Stimulated activated CD4-positive, alpha-beta T cell treated with anti-CD3 and anti-CD28 coated beads, Interleukin-1b, Interleukin-23, amount 100 ng/mL, for 1 hour (primary cell): ENCODE measurements at places on chromosomes 11 and 22.

DNA sequence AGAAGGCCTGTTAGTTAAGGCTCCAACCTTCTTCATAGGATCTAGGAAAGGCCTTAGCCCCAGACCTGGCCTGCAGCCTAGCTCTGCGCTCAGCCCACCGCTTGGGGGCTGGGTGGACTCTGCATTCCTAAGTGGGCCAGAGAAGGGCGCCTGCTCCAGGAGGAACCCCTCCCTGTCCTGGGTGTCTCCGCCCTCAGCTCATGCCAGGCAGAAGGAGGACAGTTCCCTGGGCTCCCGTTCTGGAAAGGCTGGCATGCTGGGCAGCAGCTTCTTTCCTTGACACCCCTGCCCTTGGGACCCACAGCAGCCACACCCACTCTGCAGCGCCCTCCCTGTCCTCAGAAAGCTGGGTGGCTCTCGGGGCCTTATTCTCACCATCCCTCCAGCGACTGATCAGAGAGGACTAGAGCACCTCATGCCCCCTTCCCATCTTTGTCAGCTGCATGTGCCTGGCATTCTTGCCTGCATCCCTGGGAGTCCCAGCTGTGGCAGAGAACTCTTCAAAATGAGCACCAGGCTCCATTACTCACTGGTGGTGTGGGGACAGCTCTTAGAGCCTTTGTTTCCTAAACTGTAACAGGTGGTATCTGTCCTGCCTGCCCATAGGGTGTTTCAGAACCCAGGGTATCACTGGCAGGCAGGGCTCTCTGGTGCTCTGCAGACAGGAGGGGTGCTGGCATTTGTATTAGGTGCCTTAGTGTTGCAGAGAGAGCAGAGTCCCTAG, 20.3 kb upstream of the MYRF start:
- DNase-seq, result no peak

DNA sequence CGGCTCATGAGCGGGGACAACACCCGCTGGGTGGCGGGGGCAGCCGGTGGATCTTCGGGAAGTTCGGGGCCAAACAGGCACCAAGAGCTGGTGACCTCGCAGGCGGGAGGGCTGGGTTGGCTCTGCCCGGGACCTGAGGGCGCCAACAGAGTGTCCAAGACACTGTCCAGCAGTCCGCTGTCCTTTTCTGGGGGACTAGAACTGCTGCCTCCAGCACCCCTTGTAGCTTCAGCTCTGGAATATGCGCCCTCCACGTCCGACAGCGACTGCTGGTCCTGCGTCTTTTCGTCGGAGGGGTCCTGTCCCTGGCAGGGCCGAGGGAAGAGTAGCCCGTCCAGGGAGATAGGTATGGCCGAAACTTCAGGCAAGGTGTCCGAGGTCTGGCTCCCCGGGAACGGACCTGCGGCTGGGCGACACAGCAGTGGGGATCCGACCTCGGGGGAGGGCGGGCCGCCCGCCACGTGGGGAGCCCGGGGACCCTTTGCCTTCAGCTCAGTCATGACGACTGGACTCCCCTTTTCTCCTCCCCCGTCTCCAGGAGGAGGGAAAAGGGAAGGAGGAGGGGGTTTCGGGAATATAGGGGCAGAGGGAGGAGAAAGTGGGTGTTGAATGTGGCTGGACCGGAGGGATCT, 926 bp downstream of the PGR start:
- DNase-seq, result no peak

DNA sequence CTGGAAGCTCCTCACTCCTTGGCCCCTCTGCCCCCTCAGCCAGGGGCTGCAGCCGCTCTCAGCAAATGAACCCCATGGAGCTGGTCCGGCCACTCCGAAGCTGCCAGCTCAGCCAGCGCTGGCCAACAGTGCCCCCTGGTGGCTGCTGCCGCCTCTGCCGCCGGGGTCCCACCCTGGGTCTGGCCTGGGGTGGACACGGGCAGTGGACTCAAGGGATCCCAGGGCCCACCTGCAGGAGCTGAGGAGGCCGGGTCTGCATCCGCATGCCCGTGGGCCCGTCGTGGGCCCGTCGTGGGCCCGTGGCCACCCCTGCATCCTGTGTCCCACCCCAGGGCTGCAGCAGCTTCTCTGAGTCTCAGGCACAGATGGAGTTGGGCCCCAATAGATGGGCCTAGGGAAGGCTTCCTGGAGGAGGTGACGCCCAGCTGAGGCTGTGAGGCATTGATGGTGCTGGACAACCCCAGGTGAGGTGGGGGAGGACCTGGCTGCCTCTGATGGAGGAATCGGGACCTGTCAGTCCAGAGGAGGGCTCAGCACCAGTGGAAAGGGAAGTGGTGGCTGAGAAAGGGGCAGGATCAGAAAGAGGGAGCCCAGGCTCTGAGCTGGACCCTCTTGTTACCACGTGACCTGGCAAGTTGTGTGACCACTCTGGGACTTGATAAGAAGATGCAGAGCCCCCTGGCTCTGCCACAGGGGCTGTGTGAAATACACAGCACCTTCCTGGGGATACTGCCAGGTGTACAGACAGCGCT, 522.3 kb downstream of the BRD1 start:
- DNase-seq, result peak; percentile 9

- no peak for DNase-seq
Measured at GRCh38 chr22:45552580-45553350, 50.1 kb downstream of the FBLN1 start.

DNA sequence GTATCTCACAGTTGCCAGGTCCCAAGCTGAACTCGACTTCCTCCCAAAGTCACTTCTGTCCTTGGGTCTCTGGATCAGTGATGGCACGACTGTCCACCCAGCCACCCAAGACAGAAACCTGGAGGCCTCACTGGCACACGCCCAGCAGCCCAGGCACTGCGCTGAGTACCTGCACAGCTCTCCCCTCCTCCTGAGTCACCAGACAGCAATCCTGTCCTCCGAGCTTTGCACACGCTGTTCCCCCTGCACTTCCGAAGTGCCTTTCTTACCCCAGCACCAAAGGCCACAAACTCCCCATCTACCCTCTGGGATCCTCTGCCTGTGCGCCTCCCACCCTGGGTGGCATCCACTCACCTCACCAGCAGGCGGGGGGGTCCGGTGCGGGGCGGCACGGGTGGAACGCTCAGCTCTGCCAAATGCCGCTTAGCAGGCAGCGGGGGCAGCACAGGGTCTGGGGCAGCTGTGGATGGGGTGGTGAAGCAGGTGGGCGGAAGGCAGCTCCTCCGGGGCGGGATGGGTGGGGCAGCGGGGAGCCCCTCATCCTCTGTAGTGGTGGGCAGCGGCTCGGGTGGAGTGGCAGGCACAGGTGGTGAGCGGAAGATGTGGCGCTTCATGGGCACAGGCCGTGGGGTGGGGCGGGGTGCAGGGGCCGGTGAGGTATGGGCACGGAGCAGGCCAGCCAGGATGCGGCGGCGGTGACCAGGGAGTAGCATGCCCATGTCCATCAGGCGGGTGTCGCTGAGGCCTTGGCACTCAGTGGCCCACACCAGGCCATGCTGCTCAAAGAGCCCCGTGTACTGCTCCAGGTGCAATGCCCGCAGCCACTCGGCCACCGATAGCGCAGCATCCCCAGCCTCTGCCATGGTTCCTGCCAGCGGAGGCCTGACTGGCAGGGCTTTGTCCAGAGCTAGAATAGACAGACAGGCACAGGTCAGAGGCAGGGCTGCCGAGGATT, 25.7 kb downstream of the ARAP1 start:
- DNase-seq, result no peak

DNA sequence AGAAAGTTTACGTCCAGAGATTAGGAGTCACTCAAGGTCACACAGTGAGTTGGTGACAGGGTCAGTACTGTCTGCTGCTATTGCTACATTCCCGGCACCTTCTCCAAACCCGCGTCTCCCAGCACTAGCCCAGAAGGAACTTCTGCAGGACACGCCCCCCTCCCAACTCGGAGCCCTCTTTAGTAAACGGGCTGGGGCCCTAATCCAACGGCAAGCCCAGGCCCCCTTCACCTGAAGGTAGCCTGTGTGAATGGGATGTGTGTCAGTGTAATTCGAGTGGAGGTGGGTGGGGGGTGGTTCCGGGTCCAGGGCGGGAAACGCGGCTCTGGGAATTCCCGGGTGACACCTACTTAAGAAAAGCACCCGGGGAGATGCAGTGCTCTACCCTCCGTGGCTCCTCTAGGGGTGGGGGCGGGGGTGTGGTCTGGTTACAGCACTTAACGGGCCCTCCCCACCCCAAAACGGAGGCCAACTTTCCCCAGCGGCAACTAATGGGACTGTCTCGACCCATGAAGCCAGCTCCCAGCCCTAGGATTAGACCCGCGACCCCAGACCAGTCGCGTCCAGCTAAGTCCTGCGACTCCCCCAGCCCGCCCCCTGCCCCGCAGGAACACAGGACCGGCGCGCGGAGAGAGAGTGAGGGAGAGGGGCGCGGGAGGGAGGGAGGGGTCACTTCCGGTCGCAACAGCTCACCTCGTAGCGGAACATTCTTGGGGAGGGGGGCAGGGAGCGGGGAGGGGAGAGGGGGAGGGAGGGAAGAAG, 468 bp downstream of the PATL1 start:
- peak; percentile 65 for DNase-seq

DNA sequence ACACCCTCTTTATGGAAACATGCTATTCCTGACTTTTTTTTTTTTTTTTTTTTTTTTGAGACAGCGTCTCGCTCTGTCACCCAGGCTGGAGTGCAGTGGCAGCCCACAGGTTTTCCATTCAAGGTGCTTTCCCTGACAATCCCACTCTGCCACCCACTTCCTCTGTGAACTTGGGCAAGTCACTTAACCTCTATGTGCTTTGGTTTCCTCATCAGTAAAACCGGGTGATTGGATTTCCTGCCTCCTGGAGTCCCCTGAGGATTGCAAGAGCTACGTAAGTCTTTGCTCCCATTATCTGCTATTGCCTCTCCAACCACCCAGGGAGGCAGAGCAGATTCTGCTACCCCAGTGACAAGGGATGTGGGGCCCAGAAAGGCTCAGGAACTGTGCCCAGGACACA, 54.1 kb downstream of the CELSR1 start:
- DNase-seq, result no peak

- peak; percentile 18 for DNase-seq
Measured at GRCh38 chr22:37472418-37473006, 13.7 kb downstream of the MFNG start.

GRCh38 chr11:78397398-78397797, 20.2 kb downstream of the GAB2 start:
- no peak for DNase-seq

DNA sequence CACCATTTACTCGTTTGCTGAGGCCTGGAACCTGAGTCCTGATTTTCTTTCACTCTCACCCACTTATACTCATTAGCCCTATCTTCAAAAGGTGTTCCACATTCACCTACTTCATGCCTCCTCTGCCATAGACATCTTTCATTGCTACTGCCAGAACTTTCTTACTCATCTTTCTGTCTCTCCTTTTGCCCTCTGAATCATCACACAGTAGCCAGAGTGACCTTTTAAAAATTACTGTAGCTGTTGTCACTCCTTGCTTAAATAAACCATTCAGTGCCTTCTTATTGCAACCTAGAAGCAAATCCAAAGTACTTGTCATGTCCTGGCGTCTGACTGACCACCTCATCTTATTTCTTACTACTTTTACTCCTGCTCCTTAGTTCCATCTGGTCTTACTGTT, 38.2 kb downstream of the ATXN10 start:
- no peak for DNase-seq

DNA sequence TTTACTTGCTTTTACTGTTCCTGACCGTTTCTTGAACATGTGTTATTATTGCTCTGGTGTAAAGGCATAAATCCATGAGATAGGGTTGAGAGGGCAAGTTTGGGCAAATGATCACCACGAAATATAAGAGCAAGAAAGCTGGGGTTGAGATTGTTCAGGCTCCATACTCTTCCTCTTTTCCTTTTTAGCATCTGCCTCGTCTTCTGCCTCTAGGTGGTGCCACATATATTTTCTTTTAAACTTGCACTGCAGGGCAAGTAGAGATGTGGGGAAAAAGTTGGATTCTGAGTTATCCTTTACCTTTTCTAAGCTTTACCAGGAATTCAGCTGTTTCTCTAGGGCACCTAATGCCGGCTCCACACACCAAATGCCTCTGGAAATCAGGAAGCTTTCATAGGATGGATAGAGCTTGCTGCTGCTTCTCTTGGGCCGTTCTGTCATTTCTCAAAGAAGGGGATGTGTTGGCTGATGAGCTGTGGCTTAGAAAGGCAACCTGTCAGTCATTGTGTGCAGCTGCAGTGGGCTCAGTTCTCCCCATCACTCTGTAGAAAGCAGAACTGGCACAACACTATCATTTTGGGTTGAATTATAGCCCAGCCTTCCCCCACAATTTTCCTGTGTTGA, 98.2 kb downstream of the LDLRAD3 start:
- DNase-seq, result no peak

DNA sequence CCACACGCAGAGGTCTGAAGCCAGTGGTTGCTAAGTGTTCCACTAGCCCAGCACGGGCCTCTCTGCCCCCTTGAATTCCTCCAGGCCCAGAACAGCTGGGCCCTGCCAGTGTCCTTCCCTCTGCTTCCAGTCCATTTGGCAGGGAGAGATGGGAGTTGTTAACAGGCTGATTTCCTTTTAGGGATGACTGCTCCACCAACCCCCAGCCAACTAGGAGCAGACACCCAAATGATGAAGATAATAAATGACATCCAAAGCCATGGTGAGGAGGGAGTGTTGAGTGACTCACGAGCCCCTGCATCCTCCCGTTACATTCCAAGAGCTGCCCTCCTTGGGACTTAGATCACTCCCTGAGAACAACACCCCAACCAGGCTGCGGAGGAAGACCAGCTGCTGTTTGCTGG, 20.6 kb downstream of the PARVA start:
- no peak for DNase-seq

- no peak for DNase-seq
Measured at GRCh38 chr22:19940536-19941364, 822 bp upstream of the COMT start.

DNA sequence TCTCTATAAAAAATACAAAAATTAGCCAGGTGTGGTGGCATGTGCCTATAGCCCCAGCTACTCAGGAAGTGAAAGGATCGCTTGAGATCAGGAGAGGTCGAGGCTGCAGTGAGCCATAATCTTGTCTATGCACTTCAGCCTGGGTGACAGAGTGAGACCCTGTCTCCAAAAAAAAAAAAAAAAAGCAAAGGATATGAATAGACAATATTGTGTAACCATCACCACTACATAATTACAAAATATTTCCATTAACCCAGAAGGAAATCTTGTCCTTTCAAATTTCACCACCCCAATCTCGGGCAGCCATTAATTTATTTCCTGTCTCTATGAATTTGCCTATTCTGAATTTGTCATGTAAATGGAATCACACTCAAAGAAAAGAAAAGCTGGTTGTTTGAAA, 21.2 kb downstream of the RSF1 start:
- no peak for DNase-seq

DNA sequence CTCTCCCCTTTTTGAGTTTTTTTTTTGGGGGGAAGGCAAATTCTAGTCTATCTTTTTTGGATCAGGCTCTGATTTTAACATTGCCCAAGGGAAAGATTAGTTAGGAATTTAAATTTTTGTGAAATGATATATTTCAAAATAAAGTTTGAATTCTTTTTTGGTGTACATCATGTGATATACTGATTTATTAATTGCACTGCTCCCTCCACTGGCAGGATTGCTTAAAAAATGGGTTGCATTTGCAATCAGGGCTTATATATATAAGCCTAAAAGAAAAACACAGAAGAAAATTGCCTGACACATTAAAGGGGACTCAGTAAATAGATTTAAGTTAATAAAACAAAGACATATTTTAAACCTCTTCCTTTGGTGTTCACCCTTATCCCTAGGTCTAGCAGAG, 1.2 kb downstream of the DYNC2H1 start:
- DNase-seq, result no peak
